ENCODE measurements at places on chromosomes 6 and 20.

- DNase-seq = no peak
Observed at GRCh38 chr6:133644548-133644891, 244.4 kb upstream of the TCF21 start.

DNA sequence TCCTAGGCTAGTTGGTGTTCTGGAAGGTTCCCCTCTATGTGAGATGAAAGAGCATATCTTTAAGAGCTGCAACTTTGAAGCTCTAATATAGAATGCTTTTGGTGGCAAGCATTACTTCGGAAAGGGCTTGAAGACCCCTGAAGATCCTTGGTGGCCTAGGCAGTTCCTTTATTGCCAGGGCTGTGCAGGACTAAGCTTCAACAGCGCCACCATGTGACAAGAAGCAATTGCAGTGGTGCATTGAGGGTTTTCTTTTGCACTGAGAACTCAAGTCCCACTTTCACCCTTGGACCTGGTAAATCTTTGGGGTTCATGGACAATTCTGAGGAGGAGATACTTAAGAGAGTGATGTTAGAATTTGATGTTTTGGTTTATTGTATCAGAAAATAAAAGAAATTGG is 237.4 kb upstream of the GMDS start:
- DNase-seq = no peak

DNA sequence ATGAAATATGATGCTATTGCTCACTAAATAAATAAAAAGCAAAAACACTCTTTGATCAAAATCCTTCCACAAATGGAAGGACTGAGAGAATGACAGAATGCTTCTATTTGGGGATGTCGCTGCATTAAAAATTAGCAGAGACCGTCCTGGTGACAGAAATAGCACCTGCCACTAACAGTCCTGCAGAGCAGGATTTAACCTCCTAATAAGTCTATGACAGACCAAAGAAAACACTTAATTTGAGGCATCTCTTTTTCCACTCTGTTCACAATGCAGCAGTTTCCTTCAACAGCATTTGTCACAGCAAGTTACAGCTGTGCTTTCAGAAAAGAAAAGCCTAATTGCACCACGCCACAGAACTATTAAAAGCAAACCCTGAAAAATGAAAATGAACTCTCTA is 140.6 kb upstream of the BEND6 start:
- DNase-seq = no peak

- no peak for DNase-seq
Observed at GRCh38 chr6:72219536-72219935, 333.2 kb downstream of the RIMS1 start.

DNA sequence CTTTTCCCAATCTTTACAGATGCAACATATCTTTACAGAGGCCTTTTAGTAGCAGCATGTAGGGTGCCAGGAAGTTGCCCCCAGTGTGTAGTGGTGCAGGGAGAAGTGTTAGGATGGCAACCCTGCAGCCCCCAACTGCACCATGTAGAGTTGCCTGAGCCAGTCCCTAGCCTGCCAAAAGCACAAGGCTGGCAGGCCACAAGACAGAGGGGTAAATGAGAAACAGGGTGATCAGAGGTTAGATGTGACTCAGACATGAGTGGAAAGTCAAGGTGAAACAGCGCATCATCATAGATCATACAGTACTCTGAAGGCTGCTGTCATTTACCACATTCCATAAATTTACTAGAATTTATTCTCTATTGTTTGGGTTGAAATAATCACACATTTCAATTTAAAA is 467.5 kb downstream of the PRKN start:
- no peak for DNase-seq

- no peak for DNase-seq
Observed at GRCh38 chr20:59676851-59677182, 72.5 kb downstream of the PHACTR3 start.

- DNase-seq = no peak
Observed at GRCh38 chr6:116365743-116366142, 5.0 kb upstream of the DSE start.

DNA sequence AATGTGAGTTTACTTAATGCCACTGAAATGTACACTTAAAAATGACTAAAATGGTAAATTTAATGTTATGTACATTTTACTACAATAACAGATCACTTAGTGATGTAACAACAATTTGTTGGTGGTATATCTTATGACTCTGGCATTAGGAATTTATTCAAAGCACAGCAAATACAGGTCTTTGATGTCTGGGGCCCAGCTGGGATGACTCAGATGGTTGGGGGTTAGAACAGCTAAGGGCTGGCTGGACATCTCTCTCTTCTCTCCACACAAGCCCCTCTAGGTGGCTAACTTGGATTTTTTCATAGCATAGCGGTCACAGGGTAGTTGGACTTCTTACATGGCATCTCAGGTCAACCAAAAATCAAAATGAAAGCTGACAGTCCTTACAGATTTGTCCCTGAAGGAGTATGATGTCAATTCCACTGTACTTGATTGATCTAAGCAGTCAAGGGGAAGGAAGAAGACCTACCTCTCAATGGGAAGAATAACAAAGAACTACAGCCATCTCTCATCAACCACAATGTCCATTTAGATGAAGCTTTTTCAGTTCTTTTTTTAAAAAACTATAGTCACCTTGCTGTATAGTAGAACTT is 37.5 kb upstream of the LCA5 start:
- DNase-seq = no peak

DNA sequence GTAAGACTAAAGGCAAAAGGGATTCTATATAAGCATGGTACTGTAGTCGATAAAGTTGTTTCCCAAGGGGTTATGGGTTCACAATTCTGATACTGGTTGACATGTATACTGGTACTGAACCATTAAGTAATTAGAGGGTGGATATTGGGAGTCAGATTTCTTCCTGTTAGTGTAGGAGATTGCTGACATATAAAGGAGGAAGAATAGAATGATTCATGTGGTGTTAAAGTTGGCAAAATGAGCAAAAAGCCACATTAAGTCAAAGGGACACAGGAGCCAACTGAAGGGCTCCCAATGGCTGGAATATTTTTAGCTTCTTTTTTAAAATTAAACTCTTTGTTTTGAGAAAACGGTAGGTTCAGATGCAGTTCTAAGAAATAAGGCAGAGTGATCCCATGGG is 161.8 kb upstream of the PRND start:
- no peak for DNase-seq

- DNase-seq = no peak
Observed at GRCh38 chr6:132190097-132190814, 211.0 kb downstream of the MOXD1 start.

DNA sequence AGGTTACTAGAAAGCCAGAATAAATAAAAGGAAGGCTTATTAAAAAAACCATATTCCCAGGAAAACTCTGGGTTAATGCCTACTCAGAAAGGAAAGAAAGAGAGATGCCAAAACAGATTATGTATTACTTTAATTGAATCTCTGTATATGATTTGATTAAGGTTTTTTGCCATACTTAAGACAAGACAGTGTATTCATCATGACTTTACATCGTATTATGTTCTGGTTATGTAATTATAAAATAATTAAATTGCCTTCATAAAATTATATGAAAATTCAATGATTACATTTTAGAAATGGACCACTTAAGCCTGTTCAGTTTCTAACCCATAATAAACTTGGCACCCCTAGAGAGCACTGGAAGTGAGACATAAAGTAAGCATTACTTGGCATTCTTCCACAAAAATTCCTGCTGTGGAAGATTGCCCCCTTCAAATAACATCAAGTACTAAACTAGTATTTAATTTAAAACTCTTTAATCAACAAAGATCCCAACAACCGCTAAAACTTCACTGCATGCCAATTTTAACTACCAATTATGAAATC is 20.8 kb upstream of the IBTK start:
- DNase-seq = no peak

GRCh38 chr20:31860390-31861134 is 9.8 kb downstream of the DUSP15 start:
- no peak for DNase-seq

- no peak for DNase-seq
Observed at GRCh38 chr6:167077241-167077932, 45.5 kb upstream of the CCR6 start.

DNA sequence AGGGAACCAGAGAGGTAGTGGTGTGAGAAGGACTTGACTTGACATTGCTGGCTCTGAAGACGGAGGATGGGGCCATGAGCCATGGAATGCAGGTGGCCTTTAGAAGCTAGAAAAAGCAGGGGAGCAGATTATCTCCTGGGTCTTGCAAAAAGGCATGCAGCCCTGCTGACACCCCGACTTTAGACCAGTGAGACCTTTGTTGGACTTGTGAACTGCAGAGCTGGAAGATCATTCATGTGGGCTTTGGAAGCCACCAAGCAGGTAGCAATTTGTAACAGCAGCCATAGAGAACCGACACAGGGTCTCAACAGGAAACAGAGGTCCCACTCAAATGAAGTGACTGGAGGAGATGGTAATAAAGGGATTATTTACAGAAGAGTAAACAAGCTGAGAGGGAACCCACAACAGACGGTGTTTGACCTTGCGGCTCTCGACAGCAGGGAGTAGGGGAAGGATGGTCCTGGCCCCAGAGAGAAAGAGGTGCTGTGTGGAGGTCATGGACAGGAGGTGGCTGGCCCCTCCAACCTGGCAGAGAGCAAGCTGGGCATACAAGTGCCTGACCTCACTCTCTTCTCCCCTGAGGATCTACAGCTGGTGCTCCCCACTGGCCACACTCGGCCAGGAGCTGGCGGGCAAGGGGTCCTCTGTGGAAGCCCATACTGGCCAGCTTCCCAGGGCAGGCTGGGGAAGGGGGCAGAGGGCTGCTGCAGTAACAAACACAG is 43.9 kb downstream of the SLC22A23 start:
- no peak for DNase-seq

Measured in GOT3 (cell line).